ENCODE measurements at places on chromosomes 3 and 15.
A peak's percentile ranks its signal among the peaks of the same experiment; 100 is the strongest.

GRCh38 chr3:143266927-143267326 is 147.4 kb downstream of the CHST2 start:
- no peak for DNase-seq

DNA sequence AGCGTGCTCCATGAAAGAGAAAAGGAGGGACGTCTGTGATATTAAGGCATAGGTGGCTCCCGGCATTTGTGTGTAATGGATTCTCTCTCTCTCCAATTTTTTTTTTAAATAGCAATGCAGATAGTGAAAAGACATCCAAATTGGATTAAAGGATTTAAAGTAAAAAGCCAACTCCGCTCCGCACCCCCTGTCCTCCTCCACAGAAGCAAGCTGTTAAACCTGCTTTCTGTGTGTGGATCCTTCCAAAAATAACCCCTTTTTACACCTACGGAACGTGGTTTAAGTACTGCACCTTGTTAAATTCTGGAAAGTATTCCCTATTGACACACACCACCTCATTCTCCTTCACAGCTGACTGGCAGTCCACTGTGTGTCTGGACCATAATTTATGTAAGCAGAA is 61.6 kb downstream of the ST8SIA2 start:
- DNase-seq: no peak

DNA sequence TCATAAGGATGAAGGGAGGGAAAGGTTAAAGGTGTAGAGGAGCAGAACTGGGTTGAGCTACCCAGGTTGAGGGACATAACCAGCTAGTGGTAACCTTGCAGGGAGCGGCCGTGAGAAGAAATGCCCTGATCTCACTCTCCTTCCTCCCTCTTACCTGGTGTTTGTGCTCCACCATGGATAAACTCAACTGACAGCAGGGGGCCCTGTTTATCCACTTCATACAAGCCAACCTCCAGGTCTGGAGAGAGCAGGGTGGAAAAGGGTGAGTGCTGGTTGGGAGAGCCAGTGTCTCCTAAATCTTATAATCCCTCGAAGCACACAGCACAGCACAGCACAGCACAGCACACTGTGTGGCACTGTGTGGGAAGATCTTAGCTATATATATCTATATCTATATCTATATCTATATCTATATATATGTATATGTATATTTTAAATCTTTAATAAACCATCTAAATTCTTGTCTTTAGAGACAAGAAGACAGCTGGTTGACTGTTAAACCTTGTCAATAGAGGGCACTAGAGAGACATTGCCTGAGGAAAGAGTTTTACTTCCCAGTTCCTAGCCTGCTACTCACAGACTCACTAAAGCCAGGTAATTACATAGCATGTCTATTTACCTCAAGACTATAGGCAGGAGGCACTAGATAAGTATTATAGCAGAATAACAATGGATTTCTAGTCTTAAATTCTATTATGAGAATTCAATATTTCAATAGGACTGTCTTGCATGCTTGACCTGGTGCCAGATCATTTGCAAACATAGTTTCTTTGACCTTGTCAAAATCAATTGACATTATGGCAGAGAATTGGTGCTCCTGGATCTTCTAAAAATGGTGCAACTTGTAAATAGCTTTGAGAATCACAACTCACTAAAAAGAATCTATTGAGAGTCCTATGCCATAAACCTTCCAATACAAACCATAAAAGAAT is 21.7 kb upstream of the FMN1 start:
- no peak for DNase-seq

DNA sequence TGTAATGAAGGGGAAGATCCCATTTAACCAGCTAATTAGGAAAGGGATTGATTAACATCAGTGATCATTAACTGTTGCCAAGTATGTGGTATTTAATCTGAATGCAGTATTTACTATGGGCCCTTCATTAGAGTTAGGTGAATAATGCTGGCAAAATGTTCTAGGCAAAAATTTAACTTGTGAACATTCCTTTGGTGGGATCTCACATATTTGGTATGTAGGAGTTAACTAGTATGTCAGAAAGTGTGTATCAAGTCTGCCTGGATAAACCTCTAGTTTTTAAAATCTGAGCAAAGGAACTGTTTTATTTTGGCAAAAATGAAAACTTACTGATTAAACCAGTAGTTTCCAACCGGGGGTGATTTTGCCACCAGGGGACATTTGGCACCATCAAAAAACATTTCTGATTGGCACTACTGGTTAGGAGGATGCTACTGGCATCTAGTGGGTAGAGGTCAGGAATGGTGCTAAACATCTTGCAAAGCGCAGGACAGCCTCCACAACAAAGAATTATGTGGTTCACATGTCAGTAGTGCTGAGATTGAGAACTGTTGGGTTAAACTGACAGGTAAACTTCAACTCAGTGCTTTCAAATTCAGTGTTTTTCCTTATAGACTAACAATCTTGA is 22.5 kb downstream of the LRTM1 start:
- peak; percentile 35 for DNase-seq

GRCh38 chr3:109825971-109826810 is 488.8 kb upstream of the DPPA4 start:
- no peak for DNase-seq

DNA sequence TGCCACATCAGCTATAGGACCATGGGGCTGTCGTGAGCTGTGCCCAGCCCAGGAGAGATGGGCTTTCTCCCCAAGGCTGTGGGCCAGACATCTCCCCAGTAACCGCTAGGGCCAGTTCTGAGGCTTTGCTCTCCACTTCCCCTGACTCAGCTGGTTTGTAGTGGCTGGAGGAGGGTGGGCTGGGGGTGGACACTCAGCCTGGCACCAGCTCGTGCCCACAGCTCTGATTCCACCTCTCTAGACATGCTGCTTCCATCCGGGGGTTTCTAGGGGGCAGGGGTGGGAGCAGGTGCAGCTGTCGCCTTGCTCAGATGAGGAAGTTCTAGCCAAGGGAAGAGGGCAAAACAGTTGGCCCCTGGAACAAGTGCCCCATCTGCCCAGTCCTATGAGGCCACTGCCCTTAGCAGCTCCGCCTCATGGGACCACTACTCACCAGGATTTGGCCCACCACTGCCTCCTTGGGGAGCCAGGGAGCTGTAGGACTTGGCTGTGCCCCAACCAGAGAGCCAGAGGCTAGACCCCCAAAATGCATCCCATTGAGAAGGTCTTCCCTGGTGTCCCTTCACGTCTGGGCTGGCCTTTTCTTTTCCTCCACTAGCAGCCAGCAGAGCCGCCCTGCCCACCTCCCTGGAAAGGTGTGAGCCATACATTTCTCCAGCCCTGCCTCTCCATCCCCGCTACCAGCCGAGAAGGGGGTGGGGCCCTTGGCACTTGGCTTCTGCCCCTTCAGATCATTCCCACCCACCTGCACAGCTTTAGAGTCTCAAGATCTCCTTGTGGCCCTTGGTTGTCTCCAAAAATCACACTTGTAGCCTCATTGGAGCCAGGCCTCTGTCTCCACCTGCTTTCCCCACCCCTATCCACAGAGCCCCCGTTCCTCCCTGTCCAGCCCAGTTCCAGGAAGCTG is 9.9 kb downstream of the GLYCTK start:
- no peak for DNase-seq

DNA sequence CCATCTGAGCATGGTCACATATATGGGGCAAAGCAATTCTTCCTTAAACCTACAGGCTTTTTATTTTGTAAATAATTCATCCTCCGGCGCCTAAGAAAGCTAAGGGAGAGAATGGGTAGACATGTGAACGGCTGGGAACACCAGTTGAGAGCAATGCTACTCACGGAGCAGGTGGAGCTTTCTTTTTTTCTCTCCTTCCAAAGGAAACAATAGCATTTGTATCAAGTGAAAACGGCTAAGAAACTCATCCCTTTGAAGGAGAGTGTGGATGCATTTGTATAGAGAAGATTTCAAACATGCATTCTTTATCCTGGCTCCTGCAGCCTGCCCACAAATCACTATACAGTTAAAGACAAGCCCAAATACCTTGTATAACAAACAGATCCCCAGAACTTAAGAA is 637.8 kb downstream of the MAGI1 start:
- no peak for DNase-seq

GRCh38 chr3:114899186-114899931 is 247.7 kb downstream of the ZBTB20 start:
- DNase-seq: peak; percentile 82

DNA sequence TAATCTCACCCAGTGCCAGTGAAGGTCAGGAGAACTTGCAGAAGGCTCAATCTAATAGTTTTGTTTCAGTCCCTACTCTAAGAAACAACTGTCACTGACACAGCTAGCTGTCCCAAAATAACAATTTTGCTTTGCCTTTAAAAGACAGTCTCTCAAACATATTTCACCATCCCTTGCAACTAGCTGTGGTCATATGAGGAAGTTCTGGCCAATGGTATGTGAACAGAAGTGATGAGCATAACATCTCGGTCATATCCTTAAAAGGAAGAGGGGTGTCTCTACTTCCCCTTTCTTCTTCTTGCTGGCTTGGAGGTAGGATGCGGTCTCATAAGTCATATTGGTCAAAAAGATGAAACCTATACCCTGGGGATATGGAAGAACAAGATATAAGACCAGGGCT is 198.1 kb downstream of the NEK10 start:
- DNase-seq: no peak

- DNase-seq: no peak
Observed at GRCh38 chr3:8891774-8892173, 71.5 kb downstream of the RAD18 start.

DNA sequence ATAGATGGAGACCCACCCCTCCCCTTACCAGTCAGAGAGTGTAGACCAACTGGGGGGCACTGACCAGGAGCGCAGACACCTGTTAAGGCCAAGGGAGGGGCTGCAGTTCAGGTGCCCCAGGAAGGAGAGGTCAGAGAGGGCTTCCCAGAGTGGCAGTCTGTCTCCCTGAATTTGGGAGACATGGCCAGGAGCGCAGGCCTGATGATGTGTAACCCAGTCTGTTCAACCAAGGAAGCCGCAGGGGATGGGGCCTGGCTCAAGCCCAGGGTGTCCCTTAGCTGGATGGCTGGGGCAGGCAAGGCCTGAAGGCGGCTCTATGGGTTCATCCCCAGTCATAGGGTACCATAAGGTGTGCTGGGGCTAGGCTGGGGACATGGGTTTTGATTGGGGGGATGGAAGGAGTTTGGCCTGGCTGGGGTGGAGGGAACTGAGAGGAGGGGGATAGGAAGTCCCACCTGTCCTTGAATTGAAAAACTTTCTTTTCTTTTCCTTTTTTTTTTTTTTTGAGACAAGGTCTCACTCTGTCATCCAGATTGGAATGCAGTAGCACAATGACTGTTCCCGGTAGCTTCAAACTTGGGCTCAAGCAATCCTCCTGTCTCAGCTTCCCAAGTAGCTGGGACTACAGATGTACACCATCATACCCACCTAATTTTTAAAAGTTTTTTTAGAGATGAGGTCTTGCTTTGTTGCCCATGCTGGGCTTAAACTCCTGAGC is 75.7 kb downstream of the SMAD6 start:
- DNase-seq: no peak

- DNase-seq: no peak
Observed at GRCh38 chr15:26571346-26571745, 201.5 kb downstream of the GABRB3 start.

DNA sequence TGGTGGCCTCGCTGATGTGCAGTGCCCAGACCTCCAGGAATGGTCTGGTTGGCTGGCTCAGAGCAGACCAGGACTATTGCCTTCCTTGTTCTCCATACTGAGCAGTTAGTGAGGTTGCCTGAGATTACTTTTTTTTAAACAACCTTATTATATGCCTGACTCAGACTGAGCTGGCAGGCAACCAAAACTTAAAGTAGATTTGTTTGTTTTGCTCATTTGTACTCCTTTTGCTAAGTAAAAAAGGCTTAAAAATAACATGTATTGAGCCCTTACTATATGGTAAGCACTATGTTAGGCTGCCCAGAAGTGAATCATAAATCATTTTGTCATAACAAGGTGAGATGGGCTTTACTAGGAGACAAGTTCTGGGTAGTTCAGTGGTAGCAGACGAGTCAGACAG is 92.4 kb downstream of the GHSR start:
- DNase-seq: peak; percentile 50

GRCh38 chr3:59451800-59452746 is 402.2 kb upstream of the CFAP20DC start:
- no peak for DNase-seq

- no peak for DNase-seq
Observed at GRCh38 chr3:189058071-189058470, 113.7 kb upstream of the TPRG1 start.

DNA sequence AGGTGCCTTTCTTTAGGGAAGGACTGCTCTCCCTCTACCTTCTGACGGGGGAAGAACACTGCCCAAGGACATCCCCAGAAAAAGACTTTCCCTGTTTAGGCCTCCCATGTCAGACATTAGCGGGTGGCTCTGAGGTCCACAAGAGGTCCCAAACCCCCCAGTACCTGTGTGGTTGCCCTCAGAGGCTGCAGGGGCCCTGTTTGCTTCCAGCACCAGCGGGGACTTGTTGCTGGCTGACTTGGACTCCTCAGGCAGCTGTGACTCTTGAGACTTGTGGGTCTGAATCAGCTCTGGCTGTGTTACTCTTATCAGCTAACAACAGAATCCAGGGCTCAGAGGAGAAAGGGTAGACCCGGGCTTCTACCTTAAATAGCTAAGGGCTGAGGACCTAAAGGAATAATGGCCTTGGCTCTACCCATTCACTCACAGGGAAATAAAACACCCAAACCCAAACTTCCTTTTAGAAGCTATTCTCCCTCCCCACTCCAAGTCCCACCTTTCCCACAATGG is 39.2 kb downstream of the SEMA3G start:
- DNase-seq: no peak

- peak; percentile 10 for DNase-seq
Observed at GRCh38 chr3:2303566-2303965, 204.9 kb downstream of the CNTN4 start.

Data from kidney epithelial cell (primary cell).